ENCODE measurements at places on chromosomes 3 and 15.

GRCh38 chr3:88219138-88219792 is 69.5 kb downstream of the C3orf38 start:
- peak; percentile 8 for DNase-seq

- no peak for DNase-seq
These were observed 846.3 kb upstream of the ARPP21 start for GRCh38 chr3:34793057-34793456.

DNA sequence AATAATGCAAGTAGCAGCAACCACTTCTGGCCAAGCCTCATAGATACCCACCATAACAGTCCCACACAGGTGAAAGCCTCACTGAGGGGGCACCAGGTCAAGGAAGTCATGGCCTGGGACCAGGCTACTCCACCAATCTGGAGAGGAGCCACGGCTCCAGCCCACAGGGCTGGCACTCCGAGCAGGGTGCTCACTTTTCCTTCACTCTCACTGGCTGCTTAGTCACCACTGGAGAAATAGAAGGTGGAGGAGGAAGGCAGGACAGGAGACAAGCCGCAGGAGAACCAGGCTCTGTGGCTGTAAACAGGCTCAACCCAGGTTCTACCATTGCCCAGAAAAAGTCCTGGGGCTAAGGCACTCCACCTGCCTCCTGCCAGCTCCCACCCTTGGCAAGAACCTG is 1.2 kb downstream of the USP19 start:
- no peak for DNase-seq

GRCh38 chr3:129016720-129017483 is 15.8 kb downstream of the EFCC1 start:
- no peak for DNase-seq

DNA sequence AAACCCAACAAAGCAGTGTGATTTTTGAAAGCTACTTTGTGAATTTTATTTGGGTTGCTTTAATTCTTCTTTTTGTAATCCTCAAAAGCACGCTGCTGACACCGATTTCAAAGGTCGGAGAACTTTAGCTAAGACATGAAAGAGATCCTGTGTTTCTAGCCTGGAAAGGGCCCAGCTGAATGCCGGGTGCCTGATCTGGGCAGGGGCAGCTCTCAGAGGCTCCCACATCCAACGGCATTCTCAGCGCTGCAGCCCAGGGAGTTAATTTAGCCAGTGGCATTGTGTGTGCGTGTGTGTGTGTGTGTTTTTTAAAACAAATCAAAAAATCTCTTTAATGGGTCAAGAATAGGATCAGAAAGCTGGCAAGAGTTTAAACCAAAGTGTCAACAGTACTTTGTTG is 6.6 kb downstream of the RBP1 start:
- no peak for DNase-seq

DNA sequence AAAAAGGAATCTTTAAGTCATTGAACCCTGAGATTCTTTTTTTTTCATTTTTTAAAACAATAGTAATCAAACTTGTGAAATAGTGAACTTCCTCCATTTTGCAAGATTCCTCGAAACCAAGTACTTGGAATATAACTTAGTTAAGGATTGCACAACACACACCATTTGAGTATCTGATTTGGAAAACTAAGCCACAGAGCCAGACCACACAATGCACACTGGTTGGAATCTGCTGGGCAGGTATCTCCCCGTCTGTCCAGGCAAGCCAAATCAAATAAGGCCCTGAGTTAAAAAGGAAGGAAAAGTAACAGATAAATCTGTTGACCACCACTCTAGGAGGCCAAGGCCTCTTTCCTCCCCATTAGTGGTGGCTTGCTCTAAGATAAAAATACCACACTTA is 177.5 kb upstream of the ICE2 start:
- DNase-seq, result no peak

DNA sequence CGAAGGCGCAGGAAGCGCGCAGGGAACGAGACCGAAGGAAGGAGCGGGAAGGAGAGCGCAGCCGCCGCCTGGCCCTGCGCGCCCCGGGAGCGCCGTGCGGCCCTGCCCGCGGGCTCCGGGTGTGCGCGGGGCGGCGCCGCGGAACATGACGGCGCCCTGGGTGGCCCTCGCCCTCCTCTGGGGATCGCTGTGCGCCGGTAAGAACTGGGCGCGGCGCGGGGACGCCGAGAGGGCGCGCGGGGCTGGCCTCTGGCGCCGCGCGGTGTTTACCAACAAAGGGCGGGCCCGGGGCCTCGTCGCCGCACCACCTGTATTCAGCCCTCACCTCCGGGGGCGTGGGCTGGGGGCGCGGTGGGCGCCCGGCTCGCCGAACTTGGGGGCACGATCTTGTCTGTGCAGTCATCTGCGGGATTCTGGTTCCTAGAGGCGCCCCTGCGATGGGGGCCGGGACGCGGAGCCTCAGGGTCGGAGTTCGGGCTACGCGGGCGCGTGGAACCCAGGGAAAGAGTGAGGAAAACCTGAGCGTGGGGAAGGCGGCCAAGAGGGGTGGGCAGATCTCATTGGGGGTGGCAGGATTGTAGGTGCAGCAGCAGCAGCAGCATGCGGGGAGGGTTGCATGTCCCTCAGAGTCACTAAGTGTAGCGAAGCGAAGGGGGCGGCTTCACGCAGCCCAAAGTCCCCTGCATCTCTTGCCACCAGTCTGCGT is 641 bp downstream of the ACVR2B start:
- DNase-seq, result peak; percentile 9

DNA sequence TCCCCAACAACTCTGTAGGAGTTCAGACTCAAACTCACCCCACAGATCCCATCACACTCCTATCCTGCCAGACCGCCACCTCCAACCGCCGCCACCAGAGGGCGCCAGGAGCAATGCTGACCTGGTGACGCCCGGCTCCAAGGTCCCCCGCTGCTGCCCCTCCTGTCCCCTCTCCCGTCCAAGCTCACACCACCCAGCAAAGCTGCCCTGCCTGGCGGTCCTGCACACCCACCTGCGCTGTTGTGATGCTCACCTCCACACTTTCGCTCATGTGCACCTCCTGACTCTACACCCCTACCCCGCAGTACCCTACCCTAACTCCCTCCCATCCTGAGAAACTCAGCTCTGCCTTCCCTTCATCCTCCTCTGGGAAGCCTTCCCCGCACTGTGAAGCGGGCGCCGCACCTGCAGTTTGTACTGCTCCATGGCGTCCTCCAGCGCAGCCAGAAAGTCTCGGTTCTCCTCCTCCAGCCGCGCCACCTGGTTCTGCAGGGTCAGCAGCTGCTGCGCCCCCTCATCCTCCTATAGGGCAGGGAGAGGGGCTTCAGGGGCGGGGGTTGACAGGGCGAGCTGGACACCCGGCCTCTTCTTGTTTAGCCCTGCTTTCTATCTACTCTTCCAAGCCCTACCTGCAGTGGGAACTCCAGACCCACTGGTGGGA is 7.9 kb downstream of the KIF7 start:
- DNase-seq, result peak; percentile 68

- no peak for DNase-seq
These were observed 17.2 kb downstream of the CCDC33 start for GRCh38 chr15:74253211-74253921.

- DNase-seq, result no peak
These were observed 25.0 kb upstream of the THBS1 start for GRCh38 chr15:39555885-39556284.

DNA sequence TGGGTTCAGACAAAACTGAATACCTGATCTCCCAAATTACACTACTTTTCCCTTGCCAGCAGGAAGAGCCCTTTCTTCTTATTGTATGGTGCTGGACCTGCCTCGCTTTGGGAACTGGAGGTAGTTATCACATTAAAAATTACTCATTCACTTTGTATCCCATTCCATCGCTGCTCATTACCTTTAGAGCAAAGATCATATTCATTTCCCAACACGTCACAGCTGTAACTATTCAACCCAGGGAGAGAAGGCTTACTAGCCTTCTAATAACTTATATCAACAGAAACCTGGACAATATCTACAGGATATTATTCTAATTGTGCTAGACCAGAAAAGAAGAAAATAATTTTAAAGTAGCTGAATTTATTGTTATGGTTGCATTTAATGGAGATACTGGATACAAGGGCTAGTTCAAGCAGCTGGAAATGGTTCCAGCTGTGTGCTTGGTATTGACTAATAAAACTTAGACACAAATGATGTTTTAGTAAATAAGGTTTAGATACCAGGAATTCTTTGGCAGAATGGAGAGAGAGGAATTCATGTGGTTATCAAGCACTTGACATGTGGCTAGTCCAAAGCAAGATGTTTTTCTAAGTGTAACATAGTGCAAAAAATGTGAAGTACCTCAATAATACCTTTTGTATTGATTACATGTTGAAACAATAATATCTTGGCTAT is 656.3 kb downstream of the ROBO1 start:
- no peak for DNase-seq

DNA sequence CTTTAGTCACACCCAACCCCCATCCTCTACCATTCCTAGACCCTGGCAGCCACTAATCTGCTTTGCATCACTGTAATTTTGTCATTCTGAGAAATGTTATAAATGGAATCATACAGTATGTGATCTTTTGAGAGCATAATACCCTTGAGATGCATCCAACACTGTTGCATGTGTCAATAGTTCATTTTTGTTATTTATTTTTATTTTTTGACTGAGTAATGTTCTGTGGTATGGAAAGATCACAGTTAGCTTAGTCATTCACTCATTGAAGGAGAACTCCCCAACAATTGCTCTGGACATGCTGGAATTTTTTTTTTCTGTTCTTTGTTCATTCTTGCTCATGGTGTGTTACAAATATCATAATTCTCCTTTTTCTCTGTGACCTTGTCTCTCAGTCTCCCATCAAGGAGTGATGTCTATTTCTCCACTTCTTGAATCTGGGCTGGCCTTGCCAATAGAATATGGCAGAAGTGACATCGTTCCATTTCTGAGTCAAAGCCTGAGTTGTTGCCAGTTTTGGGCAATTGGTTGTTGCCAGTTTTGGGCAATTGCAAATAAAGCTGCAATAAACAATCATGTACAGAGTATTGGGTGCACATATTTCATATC is 6.8 kb upstream of the ADPGK start:
- no peak for DNase-seq

- DNase-seq, result no peak
These were observed 660 bp upstream of the ADAMTSL3 start for GRCh38 chr15:83653288-83653638.

- DNase-seq, result no peak
These were observed 143.7 kb downstream of the NR2F2 start for GRCh38 chr15:96474231-96474664.

DNA sequence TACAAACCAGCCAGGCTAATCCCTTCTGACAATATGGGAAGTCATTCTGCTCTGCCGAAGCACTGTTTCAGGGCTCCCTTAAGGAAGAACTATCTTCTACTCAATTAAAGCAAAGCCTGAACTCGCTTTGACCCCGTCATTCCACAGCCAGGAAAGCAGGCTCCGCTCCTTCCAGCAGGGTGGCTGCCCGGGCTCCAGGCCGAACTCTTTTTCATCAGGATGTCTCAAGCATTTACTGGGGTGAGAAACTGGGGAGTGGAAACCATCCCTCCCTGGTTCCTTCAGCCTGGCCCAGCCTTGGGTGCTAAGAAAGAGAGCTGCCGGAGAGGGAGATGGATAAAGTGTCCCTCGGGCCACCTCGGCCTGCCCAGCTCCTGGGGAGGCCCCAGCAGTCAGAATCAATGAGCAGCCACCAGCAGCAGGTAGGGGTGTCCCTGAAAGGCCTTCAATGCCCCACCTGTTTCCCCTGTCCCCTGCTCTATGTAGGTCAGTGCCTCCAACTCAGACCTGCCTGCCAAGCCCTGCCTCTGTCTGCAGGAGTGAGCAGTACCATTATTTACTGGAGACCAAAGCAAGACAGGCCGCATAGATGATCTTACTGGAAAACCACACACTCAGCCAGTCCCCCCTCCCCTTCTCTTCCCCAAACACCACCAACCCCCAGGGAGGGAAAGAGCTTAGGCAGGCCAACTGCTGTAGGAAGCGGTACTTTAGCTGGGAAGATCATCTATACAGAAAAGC is 225.6 kb upstream of the TLE3 start:
- no peak for DNase-seq

GRCh38 chr15:89187986-89188514 is 33.3 kb downstream of the RLBP1 start:
- DNase-seq, result no peak
